ENCODE measurements at places on chromosomes 1 and 21. TPM values are rescaled to one million over a fixed set of nuclear protein-coding genes. Genes with fewer than 3 reads are reported as not detected.
A peak's percentile ranks its signal among the peaks of the same experiment; 100 is the strongest.

- H3K27me3 ChIP-seq, result no peaks in the 10 kb centered on the region
- H3K36me3 ChIP-seq, result peaks cover 5% of the 10 kb centered on the region
- H3K27ac ChIP-seq, result peak overlapping the region; percentile 29
- H3K4me1 ChIP-seq, result peaks cover 32% of the 10 kb centered on the region
- DNase-seq, result no peak
- H3K4me3 ChIP-seq, result no peak overlapping the region
Measured at GRCh38 chr1:26287811-26288210, 7.9 kb downstream of the SH3BGRL3 start.

DNA sequence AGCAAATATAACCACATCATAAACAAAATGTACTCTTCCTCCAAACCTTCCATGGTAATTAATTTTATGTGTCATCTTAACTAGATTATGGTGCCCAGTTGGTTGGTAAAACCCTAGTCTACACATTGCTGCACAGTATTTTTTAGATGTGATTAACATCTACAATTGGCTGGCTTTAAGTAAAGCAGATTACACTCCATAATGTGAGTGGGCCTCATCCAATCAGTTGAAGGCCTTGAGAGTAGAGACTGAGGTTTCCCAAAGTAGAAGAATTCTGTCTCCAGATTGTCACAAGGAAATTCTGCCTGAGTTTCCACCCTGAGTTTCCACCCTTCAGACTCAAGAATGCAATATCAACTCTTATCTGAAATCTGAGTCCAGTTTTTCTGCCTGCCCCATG is 128.4 kb upstream of the USP25 start:
- no peaks in the 10 kb centered on the region for H3K4me1 ChIP-seq
- no peak overlapping the region for H3K27ac ChIP-seq
- no peak for DNase-seq
- no peaks in the 10 kb centered on the region for H3K36me3 ChIP-seq
- no peaks in the 10 kb centered on the region for H3K27me3 ChIP-seq

DNA sequence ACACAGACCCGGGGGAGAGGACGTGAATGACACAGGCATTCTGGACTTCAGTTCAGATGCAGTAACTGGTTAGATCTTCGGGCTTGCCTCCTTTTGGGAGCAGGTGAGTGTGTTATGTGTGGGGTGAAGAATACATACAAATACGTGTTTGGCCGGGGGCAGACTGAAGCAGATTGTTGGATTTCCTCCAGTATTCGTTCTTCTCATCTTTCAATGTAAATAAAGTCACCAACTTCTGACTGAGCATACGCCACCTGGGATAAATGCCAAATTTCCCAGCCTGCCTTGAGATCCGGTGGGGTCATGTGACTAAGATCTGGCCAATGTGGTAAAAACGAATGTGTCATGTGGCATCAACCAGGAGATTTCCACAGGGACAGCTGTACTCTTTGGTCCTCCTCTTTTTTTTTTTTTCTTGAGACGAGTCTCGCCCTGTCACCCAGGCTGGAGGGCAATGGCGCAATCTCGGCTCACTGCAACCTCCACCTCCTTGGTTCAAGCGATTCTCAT is 189.8 kb downstream of the RGS7 start:
- DNase-seq, result peak; percentile 21
- H3K27ac ChIP-seq, result no peak overlapping the region
- H3K36me3 ChIP-seq, result no peaks in the 10 kb centered on the region
- no peak overlapping the region for H3K4me3 ChIP-seq
- H3K4me1 ChIP-seq, result no peaks in the 10 kb centered on the region

DNA sequence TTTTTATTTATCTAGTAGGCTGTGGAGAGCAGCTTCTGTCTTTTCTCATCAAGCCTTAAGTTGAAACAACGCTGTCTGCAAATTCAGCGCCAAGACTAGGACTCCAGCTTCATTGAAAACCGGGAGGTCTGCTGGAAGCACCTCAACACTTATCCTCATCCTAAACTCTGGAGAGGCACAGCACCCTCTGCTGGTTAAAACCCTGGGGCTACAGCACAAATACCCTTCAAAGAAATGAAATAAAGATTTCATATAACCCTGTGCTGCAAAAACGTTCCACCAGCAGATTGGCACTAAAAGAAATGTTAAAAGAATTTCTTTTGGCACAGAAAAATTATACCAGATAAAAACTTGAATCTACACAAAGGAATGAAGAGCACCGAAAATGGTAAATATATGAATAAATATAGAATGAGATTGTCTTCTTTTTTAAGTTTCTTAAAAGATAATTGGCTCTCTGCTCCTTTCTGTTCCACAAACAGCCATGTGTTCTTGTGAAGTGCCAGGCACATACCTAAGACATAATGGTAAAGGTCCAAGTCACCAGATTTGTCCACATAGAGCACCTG is 227.7 kb upstream of the SAMSN1 start:
- H3K36me3 ChIP-seq, result no peaks in the 10 kb centered on the region
- H3K27me3 ChIP-seq, result no peaks in the 10 kb centered on the region
- H3K4me3 ChIP-seq, result no peak overlapping the region
- H3K27ac ChIP-seq, result no peak overlapping the region
- H3K4me1 ChIP-seq, result no peaks in the 10 kb centered on the region

The ELAPOR1 gene
- not detected for total RNA-seq

The SEMA6C gene
- total RNA-seq, result 5.3 TPM

All from esophagus muscularis mucosa (tissue), 4 donors.